Retina (tissue), 1 donor: ENCODE measurements at places on chromosomes 2 and 18.

GRCh38 chr2:235286622-235287374, 207.0 kb upstream of the AGAP1 start:
- DNase-seq = no peak

GRCh38 chr2:23066686-23067085, 318.3 kb upstream of the KLHL29 start:
- DNase-seq = no peak

DNA sequence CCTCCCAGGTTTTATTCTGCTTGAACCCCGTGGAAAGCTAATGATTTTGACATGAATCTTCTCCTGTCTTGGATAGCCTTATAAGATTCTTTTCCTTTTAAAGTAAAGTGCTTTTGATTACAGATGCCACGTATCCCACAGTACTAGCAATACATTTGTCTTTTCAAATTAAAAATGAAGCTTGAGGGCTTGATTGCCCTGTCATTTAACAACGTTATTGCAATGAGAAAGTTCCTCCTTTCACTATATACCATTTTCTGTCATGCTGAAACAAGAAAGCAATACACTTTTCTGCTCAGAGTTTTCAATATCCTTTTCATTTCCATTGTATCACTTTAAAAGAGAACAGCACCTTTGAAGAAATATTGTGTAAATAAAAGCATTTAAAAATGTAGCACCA, 814.7 kb downstream of the LRP1B start:
- DNase-seq = no peak

GRCh38 chr2:195363496-195363895, 293.5 kb upstream of the SLC39A10 start:
- DNase-seq = no peak

- DNase-seq = no peak
Observed at GRCh38 chr2:76861708-76862107, 660.5 kb downstream of the LRRTM4 start.

DNA sequence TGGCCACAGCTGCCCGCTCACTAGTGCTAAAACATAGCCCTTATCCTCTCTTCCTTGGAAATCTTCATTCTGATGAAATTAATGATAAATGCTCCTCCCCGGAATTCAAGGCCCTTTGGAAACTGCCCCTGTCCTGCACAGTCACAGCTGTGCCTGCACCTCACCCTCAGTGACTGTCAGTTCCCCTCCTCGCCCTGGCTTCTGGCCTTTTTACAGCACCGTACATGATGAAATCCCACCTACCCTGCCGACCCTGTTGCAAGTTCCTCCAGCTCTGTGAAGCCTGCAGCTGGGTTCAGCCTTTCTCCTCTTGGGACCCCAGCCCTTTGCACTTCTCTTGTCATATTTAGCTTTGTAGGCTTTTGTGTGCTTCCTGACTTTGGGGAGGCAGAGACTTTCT, 48.4 kb downstream of the DCDC2C start:
- no peak for DNase-seq

GRCh38 chr2:127096718-127097470, 10.1 kb downstream of the BIN1 start:
- no peak for DNase-seq

- DNase-seq = no peak
Observed at GRCh38 chr2:94984964-94985575, 40.4 kb upstream of the MAL start.

DNA sequence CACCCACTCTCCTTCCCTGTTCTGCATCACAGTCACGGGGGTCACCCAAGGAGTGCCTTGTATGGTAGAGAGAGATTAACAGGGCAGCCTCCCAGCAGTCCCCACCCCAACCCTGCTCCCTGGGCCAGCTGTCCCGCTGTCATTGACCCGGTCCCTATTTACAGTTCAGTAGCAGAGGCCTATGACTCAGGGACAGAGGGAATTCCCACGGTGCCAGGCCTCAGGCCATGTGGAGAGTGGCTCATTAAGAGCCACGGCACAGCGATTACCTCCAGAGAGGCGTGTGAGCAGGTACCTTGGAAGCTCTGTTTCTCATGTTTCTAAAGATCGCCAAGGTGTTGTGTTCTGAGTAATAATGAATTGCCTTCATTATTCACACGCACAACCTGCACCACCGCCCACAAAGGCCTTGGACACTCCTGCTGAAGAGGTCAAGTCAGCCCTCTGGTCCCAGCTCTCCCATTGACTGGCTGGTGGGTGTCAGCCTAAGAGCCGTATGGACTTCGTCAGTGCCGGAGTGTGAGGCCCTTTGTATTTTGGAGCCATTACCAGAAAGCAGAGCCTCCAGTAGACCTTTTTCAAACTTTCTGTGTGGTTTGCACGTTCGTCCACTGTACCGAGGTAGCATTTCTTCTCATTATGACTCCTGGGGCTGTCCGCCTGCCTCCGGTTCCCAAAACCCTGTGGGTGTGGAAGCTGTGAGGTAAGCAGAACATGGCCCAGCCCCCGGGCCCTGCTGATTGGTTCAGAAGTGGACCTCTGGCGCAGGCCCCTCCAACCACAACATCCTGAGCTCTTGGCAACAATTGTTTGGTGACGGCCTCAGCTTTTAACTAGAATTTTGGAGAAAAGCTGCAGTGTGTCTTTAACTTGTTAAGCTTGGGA, 47.0 kb downstream of the SERTAD2 start:
- no peak for DNase-seq

GRCh38 chr18:9643549-9643948, 29.2 kb upstream of the PPP4R1 start:
- DNase-seq = peak; percentile 30

GRCh38 chr18:64029096-64029495, 59.2 kb downstream of the SERPINB8 start:
- no peak for DNase-seq

DNA sequence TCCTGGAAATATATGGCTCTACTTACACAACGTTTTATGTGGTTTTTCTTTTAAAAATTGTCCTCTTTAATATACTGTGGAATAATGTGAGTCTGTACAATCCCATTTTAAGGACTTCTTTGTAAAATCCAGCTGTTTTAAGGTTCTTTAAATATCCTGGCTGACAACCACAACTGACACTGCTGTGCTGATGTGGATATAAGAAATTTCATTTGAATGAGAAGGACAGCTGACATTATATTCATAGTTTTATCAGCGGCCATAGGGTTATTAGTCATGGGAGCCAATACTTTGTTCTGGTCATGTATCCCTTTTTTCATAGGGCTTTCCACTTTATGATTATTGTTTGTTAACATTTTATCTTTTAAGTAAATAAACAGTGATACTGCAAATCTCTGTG, 169.5 kb downstream of the CAMKMT start:
- DNase-seq = no peak

- no peak for DNase-seq
Observed at GRCh38 chr2:50612306-50612705, 419.6 kb downstream of the NRXN1 start.

GRCh38 chr2:11377928-11378545, 33.6 kb upstream of the ROCK2 start:
- no peak for DNase-seq

GRCh38 chr2:38499548-38500282, 103.0 kb downstream of the HNRNPLL start:
- DNase-seq = no peak

- no peak for DNase-seq
Observed at GRCh38 chr2:174603280-174603679, 5.7 kb upstream of the WIPF1 start.

DNA sequence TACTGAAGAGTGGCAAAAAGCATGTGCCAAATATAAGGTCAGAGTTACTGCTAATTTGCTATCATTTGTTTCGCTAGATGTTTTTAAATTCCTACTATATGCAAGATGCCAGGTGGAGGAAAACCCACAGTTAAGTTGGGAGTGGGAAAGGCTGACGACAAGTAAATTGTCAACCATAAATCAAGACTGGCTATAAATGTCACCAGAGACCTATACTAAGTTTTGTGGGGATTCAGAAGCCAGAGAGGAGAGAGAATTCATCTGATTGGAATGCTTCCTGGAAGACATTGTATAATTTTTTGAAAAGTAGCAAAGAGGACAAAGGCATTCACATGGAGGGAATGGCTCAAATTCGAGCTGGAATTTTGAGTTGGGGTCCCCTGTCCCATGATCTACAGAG, 64.3 kb downstream of the CFAP221 start:
- DNase-seq = no peak

DNA sequence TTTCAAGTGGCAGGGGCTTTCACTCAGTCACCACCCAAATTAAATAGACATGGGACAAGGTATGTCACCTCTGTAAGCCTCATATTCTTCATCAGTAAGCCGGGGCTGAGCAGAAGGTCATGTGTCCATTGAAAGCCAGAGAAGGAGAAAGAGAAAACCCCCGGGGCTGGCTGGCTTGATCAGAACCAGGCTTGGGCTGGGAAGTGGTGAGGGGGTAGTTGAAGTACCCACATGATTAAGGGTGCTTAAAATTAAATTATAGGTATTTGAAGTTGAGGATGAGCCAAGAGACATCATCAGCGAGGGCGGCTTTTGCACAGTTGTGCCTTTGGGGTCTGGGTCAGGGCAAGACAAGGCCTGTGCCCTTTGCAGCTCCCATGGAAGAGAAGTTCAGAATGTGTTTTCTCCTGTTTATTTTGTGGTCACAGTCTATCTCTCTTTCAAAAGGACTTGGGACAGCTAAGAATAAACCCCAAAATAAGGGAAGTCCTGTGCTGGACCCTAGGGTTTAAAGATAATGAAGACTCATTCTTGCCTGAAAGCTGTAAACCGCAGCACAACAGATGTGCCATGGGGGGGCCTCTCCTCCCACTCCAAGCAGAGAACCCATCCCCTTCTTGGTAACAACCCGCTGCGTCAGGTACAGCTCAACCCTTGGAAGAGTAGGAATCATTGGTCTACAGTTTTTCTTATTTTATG, 10.7 kb downstream of the DBI start:
- no peak for DNase-seq

GRCh38 chr2:235000426-235001236, 48.8 kb downstream of the SH3BP4 start:
- DNase-seq = no peak

- DNase-seq = no peak
Observed at GRCh38 chr2:68561372-68561771, 82.0 kb upstream of the PROKR1 start.

DNA sequence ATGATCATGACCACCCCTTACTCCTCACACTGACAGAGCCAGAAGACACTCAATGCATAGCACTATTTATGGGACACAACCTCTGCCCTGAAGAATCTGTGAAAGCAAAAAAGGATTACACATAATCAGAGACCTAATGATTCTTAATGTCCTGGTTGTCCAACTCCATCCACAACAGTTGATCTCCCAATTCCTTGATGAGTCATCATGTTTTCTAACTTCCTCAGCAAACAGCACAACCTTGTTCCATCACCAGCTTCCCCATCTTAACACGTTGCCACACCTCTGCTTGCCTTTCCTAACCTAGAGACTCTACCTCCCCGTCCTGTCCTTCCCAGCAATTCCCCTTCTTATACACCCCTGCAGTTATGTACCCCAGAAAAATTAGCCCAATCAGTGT, 13.2 kb upstream of the MARCHF4 start:
- DNase-seq = no peak

DNA sequence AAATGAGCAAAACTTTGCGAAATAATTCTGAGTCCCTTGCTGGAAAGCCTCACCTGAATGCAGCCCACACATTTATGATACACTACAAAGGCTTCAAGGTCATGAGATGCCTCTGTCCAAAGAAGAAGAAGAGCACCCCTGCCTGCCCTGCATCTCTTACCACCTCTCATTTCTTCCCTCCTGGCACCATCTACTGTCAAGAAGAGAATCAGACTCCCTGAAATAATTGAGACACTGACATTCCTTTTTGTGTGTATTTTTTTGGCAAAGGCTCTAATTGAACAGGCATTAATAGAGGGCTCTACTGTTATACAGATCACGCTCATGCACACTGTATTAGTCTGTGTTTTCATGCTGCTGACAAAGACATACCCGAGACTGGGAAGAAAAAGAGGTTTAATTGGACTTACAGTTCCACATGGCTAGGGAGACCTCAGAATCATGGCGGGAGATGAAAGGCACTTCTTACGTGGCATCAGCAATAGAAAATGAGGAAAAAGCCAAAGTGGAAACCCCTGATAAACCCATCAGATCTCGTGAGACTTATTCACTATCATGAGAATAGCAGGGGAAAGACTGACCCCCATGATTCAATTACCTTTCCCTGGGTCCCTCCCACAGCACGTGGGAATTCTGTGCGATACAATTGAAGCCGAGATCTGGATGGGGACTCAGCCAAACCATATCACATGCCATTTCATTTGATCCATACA, 176.3 kb downstream of the ALPK2 start:
- no peak for DNase-seq

- DNase-seq = no peak
Observed at GRCh38 chr2:133452583-133452982, 115.7 kb downstream of the NCKAP5 start.

DNA sequence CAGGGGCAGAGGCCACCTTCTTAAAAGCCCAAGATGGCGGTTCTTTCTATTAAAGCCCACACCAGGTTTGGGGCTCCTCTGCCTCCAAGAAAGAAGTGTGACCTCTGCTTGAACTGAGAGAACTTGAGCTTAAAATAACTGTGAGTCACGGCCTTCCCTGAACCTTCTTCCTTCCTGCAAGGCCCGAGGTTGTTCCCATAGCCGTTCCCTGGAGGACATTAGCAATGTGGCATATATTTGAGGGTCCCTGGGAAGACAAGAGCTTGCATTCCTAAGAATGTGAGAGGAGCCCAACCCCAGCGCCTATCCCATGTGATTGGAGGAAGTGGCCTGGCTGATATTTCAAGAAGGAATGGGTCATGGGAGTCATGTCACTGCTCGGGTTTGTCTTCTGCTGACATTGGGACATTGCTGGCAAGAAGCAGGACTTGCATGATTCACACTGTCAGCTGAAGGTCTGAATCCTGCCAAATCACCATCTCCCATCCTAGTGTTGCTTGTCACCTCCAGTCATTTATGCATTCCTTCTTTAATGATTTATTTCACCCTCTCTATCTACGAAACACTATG, 168.1 kb downstream of the TRIB2 start:
- no peak for DNase-seq

- DNase-seq = no peak
Observed at GRCh38 chr18:70709144-70709543, 420.3 kb downstream of the SOCS6 start.

GRCh38 chr2:62793213-62793612, 87.7 kb downstream of the EHBP1 start:
- DNase-seq = no peak

- no peak for DNase-seq
Observed at GRCh38 chr18:36181898-36182506, 5.3 kb upstream of the MOCOS start.

DNA sequence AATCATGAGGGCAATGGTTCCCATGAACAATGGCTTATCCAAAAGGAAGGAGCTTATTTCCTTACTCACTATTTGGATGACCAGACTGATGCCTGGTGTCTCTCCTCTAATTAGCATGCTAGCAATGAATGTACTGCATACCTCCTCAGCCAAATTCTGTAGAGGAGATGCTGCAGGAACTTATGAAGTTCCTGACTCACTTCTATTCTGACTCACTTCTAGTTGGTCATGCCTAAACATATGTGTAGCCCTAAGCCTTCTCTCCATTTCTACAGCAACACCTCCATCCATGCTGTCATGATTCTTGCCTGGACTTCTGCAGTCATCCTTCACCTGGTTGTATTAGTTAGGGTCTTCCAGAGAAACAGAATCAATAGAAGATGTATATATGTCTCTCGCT, 59.9 kb upstream of the MRPS9 start:
- DNase-seq = no peak

- DNase-seq = no peak
Observed at GRCh38 chr2:23220513-23221094, 164.4 kb upstream of the KLHL29 start.

GRCh38 chr2:13255485-13255884, 538.7 kb downstream of the TRIB2 start:
- no peak for DNase-seq

GRCh38 chr2:222671259-222672067, at the start of gene MOGAT1:
TSS of gene MOGAT1 (plus strand) at chr2:222671658. CDS start at chr2:222671786, 128 bp downstream.
- peak; percentile 84 for DNase-seq

- no peak for DNase-seq
Observed at GRCh38 chr2:171811245-171811628, 82.8 kb downstream of the SLC25A12 start.
